ENCODE measurements at places on chromosomes 6 and 20.
A peak's percentile ranks its signal among the peaks of the same experiment; 100 is the strongest.

GRCh38 chr20:4717816-4718570 lies 3.7 kb upstream of the PRND start:
- DNase-seq = peak; percentile 11

GRCh38 chr6:8588176-8588575 lies 152.8 kb upstream of the SLC35B3 start:
- no peak for DNase-seq

DNA sequence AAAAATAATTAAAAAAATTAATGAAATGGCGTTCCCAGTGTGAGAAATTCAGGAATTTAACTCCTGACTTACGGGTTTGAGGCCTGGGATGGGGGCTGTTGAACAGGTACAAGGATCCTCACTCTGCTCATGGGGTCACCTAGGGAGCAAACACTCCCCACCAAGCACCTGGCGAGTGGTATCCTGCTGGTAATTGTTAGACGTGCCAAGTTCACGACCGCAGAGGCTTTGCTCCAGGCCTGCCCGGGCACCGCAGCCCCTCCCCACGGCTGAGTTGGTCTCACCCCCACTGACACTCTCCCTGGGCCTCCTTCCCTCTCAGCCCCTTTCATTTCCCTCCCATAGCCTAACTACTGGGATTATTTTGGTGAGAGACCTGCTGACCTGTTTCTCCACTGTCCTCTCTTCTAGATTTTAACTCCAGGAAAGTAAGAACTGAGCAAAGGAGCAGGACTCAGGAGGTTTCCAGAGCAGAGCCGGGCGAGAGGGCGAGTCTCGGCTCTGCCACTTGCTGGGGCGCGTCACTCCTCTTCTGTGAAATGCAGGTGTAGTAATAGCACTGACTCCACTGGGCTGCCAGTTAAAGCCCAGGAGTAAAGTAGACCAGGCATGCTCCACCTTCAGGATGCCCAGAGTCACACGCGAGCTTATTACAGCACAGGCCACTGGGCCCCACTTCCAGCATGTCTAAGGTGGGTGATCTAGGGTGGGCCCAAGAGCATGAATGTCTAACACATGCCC lies 22.8 kb downstream of the BMP7 start:
- no peak for DNase-seq

DNA sequence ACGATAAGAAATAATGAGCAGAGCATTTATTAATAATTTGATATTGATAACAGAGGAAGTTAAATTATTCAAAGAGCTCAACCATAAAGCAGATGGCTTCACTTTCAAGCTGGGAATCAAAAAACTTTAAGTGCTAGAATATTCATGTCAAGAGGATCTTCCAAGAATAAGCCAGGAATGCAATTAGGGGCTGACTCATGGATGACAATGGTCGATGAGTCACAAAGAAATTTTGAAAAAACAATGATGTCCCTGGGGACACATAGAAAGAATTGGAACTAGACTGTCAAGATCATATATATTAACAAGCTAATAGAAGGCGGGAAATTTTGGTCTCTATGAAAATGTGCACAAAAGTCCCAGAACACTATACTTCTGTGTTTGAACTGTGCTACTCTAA lies 304.1 kb downstream of the LAMA2 start:
- DNase-seq = peak; percentile 25

DNA sequence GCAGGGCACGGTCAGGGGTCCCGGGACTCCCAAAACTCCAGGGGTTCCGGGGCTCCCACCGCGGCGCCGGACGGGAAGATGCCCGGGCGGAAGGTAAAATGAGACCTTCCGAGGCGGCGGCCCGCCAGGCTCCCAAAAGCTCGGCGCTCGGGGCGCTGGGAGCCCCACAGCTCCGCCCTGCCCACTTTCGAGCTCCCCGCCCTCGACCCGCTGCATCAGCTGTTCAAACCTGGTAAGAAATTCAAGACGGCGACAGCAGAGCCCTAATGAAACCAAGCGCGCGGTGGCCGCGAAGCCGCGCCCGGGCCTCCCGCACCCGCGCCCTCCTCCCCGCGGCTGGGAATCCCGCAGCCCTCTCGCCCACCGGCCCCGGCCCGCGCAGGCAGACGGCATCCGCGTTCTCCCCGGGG lies 369 bp downstream of the SLC4A11 start:
- DNase-seq = peak; percentile 20

- DNase-seq = no peak
Measured at GRCh38 chr20:24695529-24696225, 226.2 kb downstream of the SYNDIG1 start.

DNA sequence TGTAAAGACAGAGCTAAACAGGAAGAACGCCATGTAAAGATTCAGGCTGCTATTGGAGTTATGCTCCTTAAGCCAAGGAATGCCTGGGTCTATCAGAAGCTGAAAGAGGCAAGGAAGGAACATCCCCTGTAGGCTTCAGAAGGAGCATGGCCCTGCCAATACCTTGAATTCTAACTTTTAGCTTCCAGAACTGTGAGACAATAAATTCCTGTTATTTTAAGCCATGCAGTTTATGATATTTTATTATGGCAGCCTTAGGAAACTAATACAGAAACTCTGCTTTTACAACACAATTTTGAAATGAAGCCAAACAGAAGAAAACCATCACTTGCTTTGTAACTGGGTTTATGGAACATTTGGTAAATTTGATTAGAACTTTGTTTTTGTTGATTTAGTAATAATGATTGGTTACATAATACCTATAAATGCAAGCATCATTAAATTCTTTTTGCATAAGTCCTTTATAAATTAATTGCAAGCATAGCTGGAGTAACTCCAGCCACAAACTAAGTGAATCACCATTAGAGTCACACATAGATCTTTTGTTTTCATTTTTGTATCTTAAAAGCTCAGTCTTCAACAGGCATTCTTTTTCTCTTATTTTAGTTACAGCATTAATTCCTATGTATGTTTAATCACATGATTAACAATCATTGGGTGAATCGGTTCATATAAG lies 33.5 kb upstream of the TSPYL1 start:
- no peak for DNase-seq

- no peak for DNase-seq
Measured at GRCh38 chr20:41935259-41935791, 317.1 kb upstream of the CHD6 start.

- DNase-seq = no peak
Measured at GRCh38 chr20:34369265-34369664, 6.2 kb downstream of the ITCH start.

DNA sequence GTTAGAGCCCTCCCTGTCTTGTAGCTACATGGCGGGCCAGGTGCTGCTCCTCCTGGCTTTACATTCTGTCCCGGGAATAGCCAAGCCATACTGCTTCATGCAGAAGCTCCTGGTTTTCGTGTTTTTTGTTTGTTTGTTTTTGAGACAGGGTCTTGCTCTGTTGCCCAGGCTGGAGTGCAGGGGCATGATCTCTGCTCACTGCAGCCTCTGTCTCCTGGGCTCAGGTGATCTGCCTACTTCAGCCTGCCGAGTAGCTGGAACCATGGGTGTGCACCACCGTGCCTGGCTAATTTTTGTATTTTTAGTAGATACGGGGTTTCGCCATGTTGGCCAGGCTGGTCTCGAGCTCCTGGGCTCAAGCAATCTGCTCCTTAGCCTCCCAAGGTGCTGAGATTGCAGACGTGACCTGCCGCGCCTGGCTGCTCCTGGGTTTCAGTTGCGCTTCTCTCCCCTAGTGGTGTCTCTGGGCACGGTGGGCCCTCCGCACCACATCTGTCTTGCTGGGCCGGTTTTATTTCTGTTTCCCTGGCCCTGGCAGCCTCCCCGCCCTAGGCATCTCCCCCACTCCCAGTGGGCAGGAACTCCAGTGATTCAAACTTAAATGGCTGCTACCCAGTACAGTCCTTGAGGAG lies 12.9 kb downstream of the CDYL start:
- DNase-seq = no peak

- DNase-seq = peak; percentile 99
Measured at GRCh38 chr6:52512199-52512598, 64.7 kb downstream of the TRAM2 start.

- no peak for DNase-seq
Measured at GRCh38 chr6:152461556-152461955, 175.6 kb downstream of the SYNE1 start.

GRCh38 chr6:28330041-28330440 lies 5.9 kb downstream of the ZSCAN31 start:
- DNase-seq = no peak

- DNase-seq = no peak
Measured at GRCh38 chr20:709423-709822, 33.8 kb upstream of the SCRT2 start.

DNA sequence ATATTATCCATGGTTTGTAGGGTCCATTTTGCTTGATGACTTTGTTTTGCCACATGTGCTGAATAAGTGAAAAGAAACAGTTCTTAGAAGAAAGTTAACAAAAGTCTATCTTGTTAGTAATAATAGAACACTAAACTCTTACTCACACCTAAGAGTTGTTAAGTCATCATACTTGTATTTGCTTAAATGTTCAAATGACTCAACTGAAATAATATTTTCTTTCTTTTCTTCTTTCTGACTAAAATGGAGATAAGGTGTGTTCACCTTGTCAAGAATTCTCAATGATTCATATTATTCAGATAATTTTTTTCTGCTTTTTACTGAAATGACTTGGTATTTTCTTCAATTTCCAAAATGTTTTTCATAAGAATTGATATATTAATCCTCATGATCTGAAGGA lies 327.2 kb downstream of the HTR1B start:
- no peak for DNase-seq

DNA sequence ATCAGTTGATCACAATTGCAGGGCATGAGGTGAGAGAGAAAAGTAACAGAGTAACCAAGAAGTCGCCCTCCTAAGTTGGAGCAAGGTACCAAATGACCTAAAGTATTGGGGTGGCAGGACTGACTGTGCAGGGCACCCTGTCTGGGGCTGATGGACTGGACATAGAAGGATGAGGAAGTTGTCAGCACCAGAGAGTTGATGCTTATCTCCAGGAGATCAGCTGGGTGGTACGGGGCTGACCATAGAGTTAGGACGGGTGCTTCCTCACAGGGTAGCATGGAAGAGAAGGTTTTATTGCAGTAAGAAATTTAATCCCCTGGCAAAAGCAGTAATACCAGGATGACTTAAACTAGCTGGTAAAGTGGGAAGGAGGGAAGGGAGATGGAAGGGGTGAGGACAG lies 66.7 kb downstream of the TMEM170B start:
- DNase-seq = no peak

- DNase-seq = no peak
Measured at GRCh38 chr6:132484680-132485018, 28.3 kb downstream of the STX7 start.

DNA sequence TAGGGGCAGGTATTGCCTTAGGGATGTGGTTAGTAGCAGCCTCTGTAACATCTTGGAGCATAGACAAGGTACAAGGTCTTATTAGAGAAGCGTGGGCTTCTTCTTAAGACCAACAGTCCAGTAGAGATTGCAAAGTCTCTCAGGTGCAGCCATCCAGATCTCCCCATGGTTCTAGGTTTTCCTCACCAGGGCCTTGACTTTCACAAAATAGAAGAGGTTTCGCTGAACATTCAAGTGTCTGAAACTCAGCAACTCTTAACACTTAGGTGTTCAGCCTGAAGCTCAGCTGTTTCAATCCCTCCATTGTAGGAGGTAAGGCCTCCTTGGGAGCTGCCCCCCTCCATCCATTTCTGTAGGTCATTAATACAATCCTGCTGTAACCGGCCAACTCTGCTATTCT lies 44.4 kb downstream of the GOPC start:
- no peak for DNase-seq

DNA sequence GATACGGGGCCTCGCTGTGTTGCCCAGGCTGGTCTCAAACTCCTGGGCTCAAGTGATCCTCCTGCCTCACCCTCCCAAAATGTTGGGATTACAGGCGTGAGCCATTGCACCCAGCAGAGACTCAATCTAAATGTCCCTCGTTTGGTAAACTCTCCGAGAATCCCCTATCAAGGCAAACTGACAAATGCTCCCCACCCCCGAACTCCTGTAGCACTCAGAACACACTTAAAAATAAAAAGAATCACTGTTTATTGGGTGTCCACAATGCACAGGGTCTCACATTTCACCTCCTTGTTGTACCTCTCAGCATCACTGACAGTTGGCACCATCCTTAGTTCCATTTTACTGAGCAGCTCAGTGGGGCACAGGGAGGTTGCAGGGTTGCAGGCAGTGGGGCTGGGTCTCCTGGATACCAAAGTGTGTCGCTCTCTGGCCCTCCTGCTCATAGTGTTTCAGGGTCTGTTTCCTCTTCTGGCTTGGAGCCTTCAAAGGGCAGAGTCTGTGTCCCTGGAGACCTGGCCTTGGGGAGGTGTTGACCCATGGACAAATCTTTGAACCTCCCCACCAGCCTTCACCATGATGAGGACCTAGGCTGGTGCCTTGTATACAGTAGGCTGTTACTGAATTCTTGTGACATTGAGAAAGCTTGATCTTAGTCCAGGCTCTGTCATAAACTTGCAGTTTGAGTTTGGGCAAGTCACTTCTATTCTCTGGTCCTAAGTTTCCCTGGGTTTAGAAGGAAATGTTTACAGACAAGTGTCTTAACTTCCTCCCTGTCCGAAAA lies 8.5 kb upstream of the SRC start:
- DNase-seq = no peak

- no peak for DNase-seq
Measured at GRCh38 chr6:139846538-139847456, 472.3 kb upstream of the CITED2 start.

DNA sequence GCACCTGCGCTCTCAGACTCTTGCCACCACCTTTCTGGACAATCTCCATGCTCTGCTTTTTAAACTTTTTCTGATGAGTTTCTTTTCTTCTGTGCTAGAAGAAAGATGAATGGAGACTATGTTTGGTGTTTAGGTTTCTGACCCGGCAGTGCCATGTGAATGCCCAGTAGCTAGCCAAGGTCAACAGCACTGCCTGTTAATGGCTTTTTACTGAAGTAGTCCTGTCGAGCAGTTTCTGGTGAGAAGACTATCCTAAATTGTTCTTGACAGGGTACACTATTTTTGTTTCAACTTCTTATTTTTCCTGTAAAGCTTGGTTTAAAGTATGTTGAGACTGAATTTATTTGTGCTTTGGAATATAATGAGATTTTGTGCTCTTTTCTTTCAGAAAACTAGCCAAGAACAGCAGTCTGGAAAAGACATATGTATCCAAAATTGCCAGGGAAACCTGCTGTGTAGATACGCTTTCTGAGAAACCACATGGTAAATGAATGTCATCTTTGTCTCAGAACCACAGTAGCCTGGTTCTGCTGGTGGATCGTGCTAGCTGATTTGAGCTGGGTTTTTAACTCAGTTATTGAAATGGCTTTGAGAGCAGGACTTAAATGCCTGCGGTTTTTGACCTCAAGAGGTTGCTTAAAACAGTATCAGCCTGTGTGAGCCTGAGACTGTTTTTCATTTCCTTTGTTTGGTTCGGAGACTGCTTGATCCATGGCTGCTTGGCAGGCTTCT lies 48.1 kb downstream of the KCNS1 start:
- DNase-seq = no peak

DNA sequence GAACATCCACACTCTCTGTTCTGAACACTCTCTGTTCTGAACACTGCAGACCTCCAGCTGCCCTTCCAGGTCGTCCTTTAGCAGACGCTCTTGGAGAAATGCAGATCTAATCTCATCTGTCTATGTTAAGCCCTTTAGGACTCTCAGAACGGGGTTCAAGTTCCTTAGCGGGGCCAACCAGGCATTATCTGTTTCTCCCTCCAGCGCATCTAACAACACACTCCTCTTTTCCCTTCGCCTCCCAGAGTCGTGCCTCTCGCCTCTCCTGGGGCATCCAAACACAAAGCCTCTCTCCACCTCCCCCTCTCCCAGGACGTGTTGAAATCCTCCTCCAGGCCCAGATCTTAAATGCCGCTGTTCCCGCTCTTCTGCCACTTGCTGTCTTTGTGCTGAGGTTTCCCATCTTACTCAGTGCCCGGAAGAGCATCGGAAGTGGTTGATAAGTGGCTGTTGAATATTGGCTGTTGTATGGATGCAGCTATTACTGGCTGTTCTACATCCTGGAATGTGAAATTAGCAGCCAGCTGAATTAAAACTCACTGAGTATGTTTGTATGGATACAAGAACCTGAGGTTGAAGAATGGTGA lies 108.4 kb upstream of the GGTLC1 start:
- DNase-seq = no peak

All from MG63 (cell line).